ENCODE measurements at places on chromosomes 5 and 9.

DNA sequence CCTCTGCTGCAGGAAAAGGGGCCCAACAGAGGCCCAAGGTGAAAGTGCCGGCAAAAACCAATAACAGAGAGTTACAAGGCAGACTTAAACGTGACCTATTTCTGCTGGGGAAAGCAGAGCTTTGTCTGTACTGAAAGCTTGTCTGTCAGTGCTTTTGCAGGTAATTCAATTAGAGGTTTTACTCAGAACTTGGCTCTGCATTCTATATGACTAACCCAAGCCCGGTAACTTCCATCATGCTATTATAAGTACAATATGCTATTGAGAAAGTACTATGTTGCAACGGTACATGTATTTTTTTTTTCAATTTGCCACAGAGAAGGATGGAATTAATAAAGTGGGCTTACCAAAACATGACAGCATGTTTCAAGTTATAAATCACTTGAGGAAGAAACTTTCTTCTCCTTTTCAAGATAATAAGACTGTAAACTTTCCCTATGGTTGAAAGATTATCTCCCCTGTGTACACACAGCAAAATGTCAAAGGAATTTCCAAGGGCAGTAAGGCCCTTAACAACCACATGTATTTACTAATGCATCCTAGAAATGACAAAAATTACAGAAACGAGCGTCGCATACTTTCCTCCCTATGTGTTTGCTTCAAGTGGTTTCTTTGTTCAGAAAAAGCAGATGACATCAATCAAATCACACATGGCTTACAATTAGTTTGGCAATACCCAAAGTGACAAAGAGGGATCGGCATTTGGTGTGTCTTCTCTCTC lies 282.4 kb downstream of the EFNA5 start:
- DNase-seq: no peak

GRCh38 chr9:14423815-14424261 lies 109.9 kb upstream of the NFIB start:
- DNase-seq: no peak

- no peak for DNase-seq
These were observed 16.4 kb upstream of the SEMA4D start for GRCh38 chr9:89514337-89514736.

- no peak for DNase-seq
These were observed 30.5 kb downstream of the JAKMIP2 start for GRCh38 chr5:147752033-147752432.

All from activated CD4-positive, CD25-positive, alpha-beta regulatory T cell (primary cell).